Cerebellar cortex (tissue), 1 donor: ENCODE measurements at places on chromosomes 3 and 15.
A peak's percentile ranks its signal among the peaks of the same experiment; 100 is the strongest.

- DNase-seq = no peak
Measured at GRCh38 chr3:126340081-126340511, 17.1 kb downstream of the KLF15 start.

DNA sequence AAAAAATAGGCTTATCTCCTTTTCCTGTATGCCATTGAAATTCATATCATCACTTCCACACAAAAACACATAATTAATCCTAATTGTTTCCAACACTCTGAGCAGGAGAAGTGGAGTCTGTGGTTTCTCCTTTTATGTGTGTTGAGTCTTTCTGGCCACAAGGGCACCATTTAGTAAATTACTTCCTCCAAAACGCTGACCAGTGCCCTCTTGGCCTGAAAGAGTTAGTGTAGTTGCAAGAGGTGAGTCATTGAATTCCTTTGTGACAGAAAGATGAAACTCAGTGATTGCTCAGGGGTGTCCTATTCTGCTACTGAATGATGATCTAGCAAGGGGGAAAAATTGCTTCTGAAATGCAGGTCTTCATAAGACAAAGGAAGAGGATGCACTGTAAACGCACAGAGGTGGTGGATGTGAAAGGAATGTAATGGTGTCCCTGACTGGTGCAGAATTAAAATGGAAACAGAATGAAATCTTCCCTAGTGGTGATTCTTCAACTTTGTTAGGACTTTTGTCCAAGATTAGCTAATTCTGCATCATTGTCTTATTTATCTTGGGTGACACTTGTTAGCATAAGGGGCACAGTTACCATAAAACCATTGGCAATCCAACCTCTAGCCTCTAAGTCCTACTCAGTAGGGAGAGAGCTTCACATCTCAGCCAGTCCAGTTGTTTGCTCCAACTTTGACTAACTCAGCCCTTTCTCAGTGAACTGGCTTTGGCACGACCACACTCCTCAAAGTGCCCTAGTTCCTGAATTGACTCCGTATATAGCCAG lies 208.4 kb upstream of the NANOGP8 start:
- peak; percentile 92 for DNase-seq

DNA sequence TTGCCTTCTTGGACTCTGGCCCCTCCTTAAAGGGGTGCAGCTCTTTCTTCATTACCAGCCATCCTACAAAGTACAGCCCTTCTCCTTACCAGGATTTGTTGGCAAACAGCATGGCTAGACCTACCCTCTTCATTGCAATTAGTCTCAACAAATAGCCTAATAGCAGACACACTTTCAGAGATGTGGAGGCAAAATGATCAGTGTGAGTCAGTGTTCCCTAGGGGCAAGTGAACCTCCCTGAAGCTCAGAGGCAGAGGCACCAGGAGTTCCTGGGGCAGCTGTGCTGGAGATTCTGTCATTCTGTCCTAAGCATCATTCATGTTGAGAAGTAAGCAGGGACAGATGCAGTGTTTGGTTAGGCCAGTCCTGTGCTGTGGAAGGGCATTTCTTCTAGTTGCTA lies 14.6 kb upstream of the MECOM start:
- no peak for DNase-seq

GRCh38 chr3:45488591-45488990 lies 100.2 kb downstream of the LARS2 start:
- DNase-seq = no peak

DNA sequence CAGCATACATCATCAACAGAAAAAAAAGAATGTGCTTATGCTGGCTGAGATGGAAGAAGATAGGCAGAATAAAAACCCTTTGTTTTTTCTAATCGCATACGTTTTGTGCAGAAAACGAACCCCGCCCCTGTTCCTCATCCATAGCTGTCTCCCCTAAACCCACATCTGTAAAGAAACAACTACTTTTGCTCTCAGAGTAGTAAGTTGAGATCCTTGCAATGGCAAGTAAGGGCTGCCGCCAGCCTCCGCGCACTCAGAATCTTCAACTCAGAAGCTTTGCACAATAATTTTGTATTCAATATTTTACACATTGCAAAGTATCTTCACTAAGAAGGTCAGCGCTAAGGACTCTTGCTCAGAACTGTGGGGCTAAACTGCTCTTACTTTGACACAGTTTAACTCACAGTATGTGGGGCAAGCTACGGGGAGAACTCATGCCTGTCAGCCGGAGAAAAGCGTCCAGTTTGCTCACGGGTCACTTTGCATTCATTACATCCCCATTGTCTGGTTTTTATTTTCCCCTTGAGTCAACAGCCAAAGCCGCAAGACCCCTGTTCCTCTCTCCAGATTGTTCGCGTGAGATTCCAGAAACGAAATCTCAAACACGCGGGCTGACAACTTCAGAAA lies 1.0 kb downstream of the LYSMD4 start:
- DNase-seq = no peak

DNA sequence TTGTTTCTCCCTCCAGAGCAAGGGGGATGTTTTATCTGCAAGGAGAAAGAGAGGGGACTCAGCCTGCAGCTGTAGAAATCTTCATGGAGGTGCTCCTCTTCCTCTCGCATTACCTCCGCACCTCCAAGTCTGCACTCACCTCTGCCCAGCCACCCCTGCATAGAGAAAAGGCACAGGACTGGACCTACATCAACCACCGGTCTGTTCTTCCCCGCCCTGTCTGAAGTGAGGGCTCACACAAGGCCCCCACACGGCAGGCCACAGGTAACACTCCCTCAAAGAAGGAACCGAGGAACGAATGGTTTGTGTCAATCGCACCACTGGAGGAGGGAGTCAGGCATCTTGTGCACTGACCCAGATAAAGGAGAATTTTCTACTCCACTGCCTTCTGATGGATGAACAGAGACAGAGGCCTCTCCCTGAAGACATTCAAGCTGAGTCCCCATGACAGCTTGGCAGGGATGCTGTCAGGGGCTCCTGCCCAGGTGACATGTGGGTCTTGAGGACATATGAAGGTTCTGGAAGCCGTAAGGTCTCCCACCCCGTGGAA lies 260.3 kb downstream of the XXYLT1 start:
- no peak for DNase-seq

DNA sequence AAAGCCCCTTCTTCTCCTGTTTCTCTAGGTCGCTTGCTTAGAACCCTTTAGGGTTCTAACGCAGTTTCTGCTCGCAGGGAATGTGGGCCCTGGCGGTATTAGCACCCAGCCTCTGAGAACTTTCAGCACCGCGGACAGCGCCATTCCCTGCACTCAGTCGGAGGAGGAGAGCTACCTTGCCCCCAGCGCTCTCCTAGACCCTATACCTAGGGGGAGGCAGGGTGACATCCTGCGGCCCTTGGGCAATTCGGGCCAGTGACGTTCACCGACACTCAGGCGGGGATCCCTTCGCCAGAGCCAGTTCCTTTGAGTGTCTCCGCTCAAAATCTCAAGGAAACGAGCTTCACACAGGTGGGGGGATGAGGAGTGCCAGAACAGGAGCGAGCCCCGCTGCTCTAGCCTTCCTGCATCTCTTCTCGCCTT lies 1.3 kb downstream of the SLC7A14 start:
- peak; percentile 64 for DNase-seq
